ENCODE measurements at places on chromosomes 3 and 15.

DNA sequence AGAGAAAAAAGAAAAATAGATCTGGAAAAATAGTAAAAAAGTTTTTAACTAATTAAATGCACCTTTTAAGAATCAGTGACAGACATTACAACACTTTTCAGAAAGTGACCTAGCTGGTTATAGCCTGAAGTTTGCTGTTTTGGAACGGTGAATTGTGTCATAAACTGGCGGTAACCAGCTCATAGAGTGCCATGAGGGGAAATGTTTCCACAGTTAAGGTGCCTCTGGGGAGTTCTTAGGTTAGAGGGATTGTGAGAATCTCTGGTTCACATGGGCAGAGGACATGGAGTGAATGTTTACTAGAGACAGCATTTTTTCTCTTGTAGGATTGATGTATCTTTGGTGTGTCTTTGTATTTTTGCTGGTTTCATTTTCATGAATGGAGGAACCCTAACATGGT lies 2.8 kb downstream of the TBC1D23 start:
- no peak for DNase-seq

GRCh38 chr15:57493351-57493750 lies 98.4 kb upstream of the MYZAP start:
- DNase-seq, result no peak

GRCh38 chr15:23064156-23064555 lies 24.8 kb upstream of the TUBGCP5 start:
- no peak for DNase-seq

GRCh38 chr3:132538072-132538471 lies 59.0 kb upstream of the ACKR4 start:
- no peak for DNase-seq

GRCh38 chr3:34072297-34072696 lies 273.9 kb downstream of the PDCD6IP start:
- no peak for DNase-seq

GRCh38 chr3:190701096-190701532 lies 161.4 kb downstream of the GMNC start:
- DNase-seq, result no peak

DNA sequence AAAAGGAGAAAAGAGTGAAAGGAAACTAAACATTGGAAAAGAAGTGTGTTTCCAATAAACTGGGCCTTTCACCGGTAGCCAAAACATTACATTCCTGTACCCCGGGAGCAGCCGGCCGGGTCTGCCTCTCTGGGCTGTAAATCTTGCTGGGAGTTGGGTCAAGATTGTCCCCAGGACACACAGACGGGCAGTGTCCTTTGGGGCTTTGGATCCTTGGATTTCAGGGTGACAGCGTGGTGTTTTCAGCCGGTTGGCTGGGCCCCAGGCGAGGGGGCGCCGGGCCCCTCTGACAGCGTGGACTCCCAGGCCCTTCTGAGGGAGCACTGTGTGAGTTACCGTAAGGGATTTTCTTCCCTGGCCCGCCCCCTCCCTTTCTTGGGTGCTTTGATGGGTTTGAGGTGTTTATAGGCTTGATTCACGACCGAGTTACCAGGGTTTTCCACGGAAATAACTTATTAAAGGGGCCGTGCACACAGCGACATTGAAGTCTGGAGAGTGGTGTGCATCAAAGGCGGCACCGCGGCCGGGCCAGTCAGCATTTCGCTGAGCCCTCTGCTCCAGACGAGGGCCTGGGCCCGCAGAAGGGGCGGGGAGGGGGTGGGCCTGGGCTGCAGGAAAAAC lies 27.4 kb downstream of the SMAD6 start:
- DNase-seq, result no peak

DNA sequence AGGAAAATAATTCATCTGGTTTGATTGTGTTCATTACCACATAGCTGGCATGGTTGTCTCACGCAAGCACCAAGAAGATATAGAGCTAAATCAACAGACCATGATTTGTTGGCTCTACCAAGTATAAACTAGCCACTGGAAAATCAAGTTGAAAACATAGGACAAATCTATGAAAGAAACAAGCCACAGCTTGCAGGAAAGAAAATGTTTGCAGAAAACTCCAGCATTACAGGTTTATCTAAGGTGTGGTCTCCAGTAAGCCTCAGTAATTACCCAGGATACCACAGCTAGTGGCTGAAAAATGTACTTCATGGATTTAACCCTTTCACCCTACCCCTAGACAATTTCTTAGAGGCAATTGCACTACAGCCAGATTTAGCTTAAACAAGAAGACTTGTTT lies 340.6 kb downstream of the SOX2 start:
- DNase-seq, result no peak

DNA sequence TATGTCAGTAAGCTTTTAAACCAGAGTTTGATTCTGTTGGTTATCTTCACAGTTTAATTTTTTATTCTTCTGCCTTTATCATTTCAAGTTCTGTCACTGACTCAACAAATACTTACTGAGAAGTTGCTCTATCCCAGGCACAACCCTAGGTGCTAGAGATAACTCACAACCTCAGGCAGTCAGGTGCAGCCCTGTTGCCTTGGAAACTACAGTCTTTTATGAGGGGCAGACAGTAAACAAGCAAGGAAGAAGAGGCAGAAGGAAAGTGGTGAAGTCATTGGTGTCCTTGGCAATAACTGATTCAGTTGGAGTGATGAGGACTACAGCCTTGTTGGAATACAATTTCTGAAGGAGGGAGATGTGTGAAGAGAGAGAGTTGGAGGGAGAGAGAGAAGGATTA lies 142.1 kb upstream of the LRTM1 start:
- no peak for DNase-seq

DNA sequence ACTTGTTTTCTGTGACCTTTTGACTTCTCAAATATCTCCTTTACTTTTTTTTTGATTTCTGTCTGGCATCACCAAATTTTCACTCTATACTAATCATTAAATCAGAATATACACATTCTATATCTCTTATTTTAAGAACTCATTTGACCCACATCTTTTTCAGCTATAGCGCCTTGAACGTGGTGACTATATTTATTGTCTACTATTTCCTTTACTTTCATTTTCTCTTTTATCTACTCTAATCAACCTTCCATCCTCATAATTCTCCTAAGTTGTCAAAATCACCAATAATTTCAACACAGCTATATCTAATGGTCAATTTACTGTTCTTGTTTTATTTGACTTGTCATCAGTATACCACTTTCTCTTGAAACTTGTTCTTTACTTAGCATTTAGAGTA lies 119.0 kb upstream of the CBLB start:
- DNase-seq, result no peak

DNA sequence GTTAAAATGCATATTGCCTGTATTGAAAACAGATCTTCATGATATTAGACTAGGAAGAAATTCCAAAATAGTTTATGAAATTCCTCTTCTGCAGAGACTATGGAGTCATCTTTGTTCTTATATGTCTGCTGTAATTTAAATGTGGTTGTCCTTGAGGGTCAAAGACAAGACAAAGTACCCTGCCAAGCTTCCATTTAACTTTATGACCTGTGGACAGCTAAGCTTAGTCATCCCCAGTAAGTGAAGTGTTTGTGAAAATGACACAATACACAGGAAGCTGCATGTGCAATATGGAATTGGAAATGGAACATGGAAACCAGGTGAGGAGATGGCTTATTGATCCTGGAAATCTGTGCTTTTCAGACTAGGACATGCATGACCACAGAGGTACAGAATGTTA lies 68.5 kb upstream of the GBE1 start:
- no peak for DNase-seq

- no peak for DNase-seq
Observed at GRCh38 chr15:89221543-89221942, at the start of gene RLBP1. TSS of gene RLBP1 (minus strand) at chr15:89221579. CDS start at chr15:89218975, 2,604 bp downstream.

DNA sequence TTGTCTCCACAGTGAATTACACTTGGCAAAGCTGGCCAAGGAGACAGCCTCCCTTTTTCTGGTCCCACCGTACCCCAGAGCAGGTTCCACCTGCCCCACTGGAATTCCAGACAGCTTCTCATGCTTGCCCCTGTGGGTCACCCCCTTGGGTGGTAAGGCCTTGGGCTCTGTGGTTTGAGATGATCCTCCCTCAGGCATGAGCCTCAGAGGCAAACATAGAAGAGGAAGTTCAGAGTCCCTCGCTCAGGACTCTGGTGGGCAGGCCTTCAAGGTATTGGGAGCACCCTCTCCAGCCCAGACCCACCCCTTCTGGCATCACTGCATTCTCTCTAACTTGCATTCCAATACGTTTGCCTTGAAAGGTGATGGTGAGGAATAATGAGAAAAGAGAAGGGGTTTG lies 17.6 kb upstream of the UBA7 start:
- DNase-seq, result no peak

DNA sequence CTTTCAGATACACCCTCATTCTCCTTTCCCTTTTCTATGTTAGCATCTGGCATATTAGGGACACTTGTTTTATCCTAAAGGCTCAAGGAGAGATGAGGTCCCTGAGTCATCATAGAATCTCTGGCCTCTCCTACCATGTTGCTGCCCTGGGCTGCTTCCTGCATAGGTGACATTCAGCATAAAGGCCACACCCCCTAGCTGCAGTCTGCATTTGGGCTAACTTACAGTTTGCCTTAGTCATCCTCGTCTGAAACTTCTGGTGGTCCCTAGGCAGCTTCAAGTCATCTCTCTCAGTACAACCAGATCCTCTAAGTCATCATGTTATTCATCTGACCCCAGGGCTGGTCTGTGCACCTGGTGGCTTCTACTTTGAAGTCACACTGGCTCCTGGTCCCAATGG lies 982.7 kb upstream of the NR2F2 start:
- DNase-seq, result no peak

DNA sequence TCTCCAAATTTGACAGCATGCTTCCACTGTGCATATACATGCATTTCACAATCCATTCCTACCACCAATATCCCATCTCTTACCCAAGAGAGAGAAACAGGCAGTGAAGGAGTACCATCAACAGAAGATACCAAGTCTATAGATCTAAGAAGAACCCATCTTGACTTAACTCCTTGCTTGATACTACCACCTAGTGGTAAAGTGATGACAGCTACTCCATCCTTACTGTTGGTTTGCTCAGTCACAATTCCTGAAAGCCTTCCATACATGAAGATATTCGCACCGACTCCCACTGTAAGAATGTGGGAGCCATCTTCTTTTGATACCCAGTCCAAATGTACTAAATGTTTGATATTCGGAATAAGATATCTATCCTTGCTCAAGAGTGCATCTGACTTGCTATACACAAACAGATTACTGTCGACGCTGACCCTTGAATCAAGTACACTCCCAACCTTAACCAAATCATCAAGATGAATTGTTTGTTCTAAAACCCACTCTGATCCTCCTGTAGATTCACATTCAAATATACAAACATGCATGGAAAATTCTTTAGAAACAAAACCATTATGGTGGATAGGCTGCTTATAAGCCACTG lies 123.1 kb downstream of the DMXL2 start:
- DNase-seq, result no peak

DNA sequence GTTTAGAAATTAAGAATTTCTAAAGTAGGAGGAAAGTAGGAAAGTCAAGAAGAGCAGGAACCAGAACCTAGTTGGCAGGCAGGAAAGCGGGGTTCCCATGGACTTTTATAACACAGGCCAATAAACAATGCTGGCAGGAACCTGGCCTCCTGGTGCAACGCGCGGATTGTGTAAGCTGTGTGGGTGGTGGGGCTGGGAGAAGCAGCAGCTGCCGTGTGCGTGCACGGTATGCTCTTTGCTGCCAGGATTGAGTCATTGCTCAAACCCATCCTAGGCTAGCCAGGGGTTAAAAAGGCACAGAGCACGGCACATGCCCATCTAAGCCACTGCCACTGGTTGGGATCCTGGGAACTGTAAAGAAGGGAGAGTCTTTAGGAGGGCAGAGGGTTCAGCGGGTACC lies 209.9 kb upstream of the RGMA start:
- DNase-seq, result no peak

GRCh38 chr3:23094890-23095462 lies 108.2 kb upstream of the UBE2E2 start:
- no peak for DNase-seq

GRCh38 chr3:64224826-64225610 lies at the start of gene PRICKLE2:
TSS of gene PRICKLE2 (minus strand) at chr3:64225466. CDS start at chr3:64198927, 26,539 bp downstream.
- DNase-seq, result no peak

- no peak for DNase-seq
Observed at GRCh38 chr3:139238281-139239030, 105.4 kb upstream of the MRPS22 start.

GRCh38 chr3:101379658-101380376 lies 59.4 kb upstream of the IMPG2 start:
- DNase-seq, result no peak

DNA sequence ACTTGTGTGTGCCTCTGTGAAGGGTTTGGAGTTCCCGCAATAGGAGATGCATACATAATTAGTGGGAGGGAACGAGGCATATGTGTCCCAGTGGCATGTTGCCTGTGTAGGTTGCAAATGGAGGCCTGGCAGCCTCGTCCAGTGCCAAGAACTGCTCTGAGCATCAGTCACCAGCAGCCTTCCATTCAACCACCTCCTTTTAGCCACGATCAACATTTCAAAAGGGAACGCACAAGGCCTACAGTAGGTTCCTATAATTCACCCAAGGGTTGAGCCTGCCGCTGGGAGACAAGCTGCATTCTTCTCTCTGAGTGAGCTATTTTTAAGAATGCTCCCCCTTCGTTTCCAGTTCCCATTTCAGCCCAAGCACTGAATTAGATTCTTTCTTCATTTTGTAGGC lies 78.8 kb upstream of the CTNNB1 start:
- no peak for DNase-seq

GRCh38 chr3:73094129-73094528 lies 32.7 kb downstream of the EBLN2 start:
- no peak for DNase-seq

GRCh38 chr3:87088430-87088992 lies 97.6 kb upstream of the VGLL3 start:
- DNase-seq, result no peak

DNA sequence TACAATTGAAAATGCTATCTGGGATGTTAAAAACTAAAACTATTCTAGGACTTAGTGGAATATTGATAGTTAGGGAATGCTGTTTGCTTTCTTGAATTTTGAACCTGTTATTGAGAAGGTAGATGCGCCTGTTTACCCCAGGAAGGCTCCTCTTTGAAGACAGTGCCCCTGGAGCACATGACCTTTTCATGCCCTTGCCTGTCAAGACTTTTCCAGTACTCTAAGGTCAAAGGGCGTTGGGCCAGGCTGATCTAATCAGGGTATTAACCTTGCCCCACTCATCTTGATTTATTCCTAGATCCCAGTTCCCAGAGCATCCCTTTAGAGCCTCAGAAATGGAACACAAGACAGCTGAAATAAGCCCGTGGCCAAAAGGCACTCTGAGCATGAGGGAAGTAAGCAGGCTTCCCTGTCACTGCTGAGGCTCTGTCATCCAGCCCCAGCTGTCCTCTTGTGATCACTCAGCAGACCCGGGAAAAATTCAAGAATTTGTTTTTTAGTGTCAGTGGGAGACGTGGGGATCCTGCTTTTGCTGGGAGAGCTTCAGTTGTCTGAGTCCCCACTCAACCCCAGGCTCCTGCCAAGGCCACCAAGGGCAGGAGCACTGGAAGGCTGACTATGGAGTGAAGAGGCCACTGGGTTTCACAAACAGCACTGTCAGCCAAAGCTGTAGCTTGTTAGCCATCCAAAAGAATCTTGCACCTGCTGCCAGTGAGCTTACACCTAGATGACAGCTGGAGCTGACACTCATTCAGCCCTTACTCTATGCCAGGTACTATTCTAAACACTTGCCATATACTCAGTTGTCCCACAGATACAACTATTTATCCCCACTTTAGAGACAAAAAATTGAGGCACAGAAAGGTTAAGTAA lies 169.0 kb downstream of the PGPEP1L start:
- DNase-seq, result no peak

GRCh38 chr15:89447676-89448075 lies 48.7 kb downstream of the RHCG start:
- no peak for DNase-seq

- DNase-seq, result no peak
Observed at GRCh38 chr3:141407047-141407446, 38.7 kb downstream of the ZBTB38 start.

Measured in esophagus squamous epithelium (tissue), 5 donors.